ENCODE measurements at places on chromosomes 4 and X. TPM values are rescaled to one million over a fixed set of nuclear protein-coding genes. Genes with fewer than 3 reads are reported as not detected.

PLP1 gene
- polyA plus RNA-seq, result 97.8 TPM

DNA sequence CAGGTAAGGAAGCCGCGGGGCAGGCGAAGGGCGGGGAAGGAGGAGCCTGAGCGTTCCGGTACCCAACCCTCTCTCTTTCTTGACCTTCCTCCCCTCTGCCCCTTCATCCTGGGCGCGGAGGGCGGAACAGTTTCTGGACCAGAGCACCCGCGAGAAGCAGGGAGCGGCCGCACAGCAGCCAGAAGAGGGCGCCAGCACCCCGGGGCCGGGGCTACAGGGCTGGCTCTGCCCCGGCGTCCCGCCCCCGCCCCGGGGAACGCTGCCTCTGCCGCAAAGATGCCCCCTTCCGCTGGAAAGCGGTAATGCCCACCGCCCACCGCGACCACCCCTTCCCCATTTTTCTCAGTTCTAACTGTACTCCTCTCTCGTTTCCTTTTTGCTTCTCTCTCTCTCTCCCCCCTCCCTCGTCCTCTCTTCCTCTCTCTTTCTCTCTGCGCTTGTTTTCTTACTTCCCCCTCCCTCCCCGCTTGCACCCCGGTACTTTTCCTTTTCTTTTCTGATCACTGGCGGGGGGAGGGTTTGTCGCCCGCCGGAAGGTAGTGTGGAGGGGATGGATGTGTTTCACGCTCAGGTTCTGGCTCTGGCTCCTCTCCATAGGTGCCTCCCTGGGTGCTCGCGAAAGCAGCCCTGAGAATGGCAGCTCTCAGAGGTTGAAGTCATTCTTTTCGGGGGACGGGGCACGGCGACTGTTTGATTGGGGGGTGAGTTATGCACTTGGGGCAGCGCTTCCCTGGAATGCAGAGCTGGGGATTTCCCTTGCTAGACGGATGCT, 13.1 kb upstream of the PRDM8 start:
- DNase-seq, result peak; percentile 85

GK2 gene
- polyA plus RNA-seq, result not detected

DNA sequence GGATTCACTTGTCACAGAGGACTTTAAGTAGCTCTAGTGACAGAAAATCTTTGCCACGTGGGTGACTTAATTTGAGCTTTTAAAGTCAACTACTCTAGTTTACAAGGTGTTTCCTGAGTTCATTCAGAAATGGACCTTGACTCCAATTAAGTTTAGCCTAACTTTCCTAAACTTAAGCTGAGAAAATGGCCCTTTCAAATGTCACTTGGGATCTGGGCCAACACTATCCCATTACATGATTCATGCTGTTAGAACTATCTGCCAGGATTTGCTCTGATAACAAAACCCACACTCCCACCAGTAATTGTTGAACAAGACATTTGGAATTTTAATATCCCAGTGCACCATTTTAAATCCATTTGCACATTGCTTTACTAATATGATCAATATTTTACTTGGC, 40.8 kb downstream of the C4orf46 start:
- no peak for DNase-seq

DNA sequence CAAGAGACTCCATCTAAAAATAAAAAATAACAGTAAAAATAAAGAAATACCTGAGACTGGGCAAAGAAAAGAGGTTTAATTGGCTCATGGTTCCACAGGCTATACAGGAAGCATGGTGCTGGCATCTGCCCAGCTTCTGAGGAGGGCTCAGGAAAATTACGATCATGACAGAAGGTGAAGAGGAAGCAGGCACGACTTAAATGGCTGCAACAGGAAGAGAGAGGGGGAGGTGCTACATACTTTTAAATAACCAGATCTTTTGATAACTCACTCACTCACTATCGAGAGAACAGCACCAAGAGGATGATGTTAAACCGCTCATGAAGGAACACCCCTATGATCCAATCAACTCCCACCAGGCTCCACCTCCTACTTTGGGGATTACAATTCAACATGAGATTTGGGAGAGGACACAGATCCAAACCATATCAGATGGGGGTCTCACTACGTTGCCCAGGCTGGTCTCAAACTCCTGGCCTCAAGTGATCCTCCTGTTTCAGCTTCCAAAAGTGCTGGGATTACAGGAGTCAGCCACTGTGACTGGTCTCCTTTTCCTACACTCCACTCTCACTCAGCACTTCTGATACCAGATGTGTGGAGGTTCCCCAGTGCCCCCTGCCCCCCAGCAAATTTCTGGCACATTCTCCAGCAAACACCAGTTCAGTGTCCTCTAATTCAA, 11.9 kb upstream of the ZNF157 start:
- DNase-seq, result no peak

DNA sequence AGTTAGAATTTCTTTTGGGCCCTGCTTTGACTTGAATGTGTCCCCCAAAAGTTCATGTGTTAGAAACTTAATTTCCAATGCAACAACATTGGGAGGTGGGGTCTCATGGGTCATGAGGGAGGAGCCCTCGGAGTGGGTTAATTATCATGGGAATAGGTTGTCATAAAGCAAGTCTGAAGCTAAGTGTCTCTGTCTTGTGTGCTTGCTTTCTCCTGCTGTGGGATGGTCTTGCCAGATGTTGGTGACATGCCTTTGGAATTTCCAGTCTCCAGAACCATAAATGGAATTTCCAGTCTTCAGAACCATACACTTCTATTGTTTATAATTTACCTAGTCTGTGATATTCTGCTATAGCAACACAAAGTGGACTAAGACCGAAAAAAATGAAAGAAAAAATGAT, 71.6 kb downstream of the RASL11B start:
- DNase-seq, result no peak

CYBB gene
- 20.7 TPM for polyA plus RNA-seq

DCAF4L1 gene
- 0.13 TPM for polyA plus RNA-seq

DTHD1 gene
- not detected for polyA plus RNA-seq

GRCh38 chr4:30956916-30957315, 236.7 kb downstream of the PCDH7 start:
- no peak for DNase-seq

TGIF2LX gene
- not detected for polyA plus RNA-seq

MAGEC2 gene
- not detected for polyA plus RNA-seq

All from muscle of back (tissue), 13 donors.